ENCODE measurements at places on chromosomes 1 and 21.

- DNase-seq: no peak
Measured at GRCh38 chr1:24101796-24102586, 9.9 kb downstream of the MYOM3 start.

GRCh38 chr1:2208309-2209239 is 14.0 kb upstream of the FAAP20 start:
- no peak for DNase-seq

DNA sequence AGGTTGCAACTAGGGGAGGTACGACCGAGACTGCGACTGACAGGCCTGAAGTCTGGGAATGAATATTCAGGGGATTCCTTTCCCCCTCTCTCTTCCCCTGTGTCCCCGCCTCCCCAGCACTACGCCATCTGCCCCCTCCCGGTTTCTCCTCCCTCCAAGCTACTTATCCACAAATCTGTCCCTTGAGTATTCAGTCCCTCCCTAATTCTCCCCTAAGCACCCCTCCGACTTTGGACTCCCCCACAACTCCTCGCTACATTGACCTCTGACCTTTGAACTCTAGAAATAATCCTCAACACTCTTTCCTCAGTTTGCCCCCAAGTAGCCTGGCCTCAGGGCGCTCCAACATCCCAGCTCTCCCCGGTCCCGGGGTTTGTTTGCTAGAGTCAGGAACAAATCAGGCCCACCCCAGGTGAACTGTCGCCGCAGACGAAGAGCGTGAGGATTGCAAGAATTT is 393 bp downstream of the LYSMD1 start:
- no peak for DNase-seq

DNA sequence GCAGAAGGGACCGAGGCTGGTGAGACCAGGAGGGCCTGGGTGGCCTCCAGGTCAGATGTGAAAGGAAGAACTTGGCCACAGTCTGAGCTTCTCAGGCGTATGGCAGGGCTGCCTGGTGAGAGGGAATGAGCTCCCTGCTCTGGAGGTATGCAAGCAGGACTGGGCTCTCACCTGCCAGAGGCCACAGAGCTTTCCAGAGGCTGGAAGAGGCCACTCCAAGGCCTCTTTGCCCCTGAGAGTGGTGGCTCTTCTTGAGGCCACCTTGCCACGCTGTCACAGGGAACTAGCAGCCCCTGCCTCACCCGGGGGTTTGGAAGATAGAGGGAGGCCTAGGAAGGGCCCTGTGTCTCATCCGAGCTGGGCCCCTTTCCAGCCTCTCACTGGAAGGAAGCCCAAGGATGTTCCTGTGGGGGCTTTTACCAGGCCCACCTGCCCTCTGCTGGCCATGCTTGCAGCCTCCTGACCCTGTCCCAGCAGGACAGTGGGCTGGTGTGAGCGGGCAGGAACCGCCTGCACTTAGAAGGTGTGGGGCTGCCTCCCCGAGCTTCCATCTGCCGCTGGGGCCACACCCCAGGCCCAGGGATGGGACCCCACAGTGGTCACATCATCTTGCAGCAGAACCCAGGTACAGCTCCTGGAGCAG is 10.0 kb downstream of the PCSK9 start:
- no peak for DNase-seq

DNA sequence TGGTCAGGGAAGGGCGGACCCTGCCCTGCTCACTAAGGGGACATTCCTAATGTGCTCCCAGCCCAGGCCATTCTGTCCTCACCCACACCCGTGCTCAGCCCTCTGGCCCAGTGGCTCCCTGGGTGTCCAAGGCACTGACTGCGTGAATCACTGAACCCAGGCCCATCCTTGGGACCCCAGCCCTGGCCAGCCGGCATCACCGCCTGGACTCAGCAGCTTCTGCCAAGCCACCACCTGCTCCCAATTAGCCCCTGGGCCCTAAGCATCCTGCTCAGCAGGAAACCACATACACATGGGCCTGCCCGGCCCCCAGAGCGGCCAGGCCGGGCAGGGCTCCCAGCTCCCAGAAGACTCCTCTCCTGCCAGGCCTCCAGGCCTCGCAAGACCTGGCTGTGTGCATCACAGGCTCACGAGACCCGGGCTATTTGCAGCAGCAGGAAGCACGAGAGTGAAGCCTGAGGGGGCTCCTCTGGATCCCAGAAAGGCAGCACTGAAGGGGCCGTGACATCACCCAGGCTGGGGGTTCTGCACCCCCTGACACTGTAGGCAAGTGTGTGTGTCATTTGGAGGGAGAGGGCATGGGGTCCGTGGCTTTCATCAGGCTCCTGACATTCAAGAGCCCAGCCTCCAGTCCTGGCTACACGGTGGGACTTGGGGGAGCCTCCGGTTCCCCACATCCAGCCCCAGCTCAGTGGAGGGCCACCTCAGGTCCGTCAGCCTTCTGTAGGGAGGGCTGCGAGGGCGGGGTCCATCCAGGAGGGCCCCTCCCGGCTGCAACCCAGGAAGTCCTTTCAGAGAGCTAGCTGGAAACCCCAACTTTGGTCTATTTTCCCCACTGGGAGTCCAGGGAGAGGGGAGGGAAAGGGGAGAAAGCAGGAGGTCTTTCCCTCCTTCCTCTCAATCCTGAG is 1.6 kb downstream of the MFAP2 start:
- no peak for DNase-seq

Measured in iPS DF 19.7 (cell line).